ENCODE measurements at places on chromosomes 16 and 17. TPM values are rescaled to one million over a fixed set of nuclear protein-coding genes. Genes with fewer than 3 reads are reported as not detected.

Gene OMG
- total RNA-seq, result not detected

DNA sequence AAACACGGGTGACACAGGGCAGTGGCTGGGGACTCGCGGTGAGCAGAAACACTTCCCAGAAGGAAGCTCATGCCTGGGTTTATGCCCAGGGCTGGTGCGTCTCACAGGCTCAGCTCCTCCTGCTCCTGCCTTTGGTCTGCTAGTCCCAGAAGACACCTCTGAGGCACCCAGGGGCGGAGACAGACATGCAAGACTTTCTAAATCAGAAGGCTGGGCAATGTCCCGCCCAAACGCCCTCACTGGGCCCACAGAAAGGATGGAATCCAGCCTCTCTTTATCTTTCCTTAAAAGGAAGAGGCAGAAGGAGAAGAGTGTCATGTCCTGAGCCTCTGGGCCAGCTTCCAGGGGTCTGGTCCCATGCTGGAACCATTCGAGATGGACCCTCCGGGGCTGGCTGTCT is 197.7 kb upstream of the RPL38 start:
- peaks cover 39% of the 10 kb centered on the region for H3K4me1 ChIP-seq
- peaks cover 19% of the 10 kb centered on the region for H3K27me3 ChIP-seq
- DNase-seq, result no peak
- H3K27ac ChIP-seq, result peak overlapping the region; percentile 7

DNA sequence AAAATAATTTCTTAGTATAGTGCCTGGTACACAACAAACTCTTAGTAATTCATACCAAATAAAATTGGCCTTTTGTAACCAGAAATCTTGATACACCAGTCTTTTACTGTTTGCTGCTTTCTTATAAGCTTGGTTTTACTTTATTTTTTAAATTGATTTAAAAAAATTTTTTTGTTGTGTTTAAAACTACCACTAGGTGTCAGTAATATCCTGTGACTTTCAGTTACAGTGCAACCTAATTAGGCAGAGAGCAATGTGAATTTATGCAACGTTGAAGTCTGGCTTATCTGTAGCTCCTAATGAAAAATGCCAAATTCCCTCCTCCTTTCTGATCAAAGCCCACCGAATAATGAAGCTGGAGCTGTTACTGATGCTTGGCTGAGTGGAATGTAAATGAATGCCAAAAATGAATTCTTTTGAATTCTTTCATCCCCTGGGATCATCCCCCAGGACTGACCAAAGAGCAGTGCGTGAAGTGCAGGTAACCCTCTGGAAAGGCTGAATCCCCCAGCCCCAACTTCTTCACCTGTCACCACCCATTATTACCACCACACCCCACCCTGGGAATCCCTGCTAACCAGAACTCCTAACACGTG is 3.8 kb downstream of the ERCC4 start:
- DNase-seq, result no peak
- peaks cover 2% of the 10 kb centered on the region for H3K27me3 ChIP-seq
- H3K4me1 ChIP-seq, result peaks cover 13% of the 10 kb centered on the region
- H3K27ac ChIP-seq, result no peak overlapping the region

- H3K27me3 ChIP-seq, result peaks cover 2% of the 10 kb centered on the region
- no peak for DNase-seq
- no peak overlapping the region for H3K4me3 ChIP-seq
- H3K27ac ChIP-seq, result no peak overlapping the region
Observed at GRCh38 chr17:28327031-28327607, 8.1 kb downstream of the TMEM97 start.

- H3K4me1 ChIP-seq, result no peaks in the 10 kb centered on the region
- no peak overlapping the region for H3K4me3 ChIP-seq
- H3K36me3 ChIP-seq, result no peaks in the 10 kb centered on the region
- no peak overlapping the region for H3K27ac ChIP-seq
- H3K27me3 ChIP-seq, result peaks cover 9% of the 10 kb centered on the region
- DNase-seq, result no peak
Observed at GRCh38 chr16:87762071-87762571, 3.7 kb downstream of the KLHDC4 start.

Gene KCNAB3
- 12.3 TPM for total RNA-seq

Gene HYDIN
- 7.0 TPM for total RNA-seq

Gene PRSS22
- not detected for total RNA-seq

Gene HAP1
- total RNA-seq, result 0.76 TPM

DNA sequence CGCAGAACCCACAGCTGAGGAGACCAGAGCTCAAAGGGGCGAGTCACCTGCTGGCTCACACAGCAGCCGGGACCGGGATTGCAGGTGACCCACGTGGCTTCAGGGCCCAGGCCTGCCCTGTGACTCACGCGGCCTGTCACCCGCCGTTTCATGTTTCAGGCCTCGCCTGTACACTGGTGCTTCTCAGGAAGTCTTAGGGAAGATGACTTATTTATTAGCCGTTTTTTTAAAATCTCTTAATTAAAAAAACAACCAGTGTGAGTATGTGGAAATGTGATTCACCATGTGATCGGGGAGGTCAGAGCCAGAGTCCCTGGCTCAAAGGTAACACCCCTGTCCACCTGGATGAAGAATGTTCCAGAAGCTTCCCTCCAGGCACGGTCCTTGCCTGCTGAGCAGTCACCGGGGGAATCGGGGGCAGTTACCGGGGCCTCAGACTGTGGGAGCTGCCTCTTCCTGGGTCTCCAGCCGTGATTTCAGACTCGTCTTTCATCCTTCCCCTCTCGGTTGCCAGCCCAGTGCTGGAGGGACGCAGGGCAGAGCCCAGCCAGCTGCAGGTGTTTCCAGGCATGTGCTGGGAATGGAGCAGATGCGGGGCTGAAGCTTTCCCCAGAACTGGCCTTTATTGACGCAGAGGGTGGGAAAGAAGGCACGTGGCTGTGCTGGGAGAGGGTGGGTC is 49.3 kb downstream of the CMIP start:
- H3K4me3 ChIP-seq, result peak overlapping the region; percentile 10
- no peaks in the 10 kb centered on the region for H3K36me3 ChIP-seq
- H3K4me1 ChIP-seq, result peaks cover 42% of the 10 kb centered on the region
- peaks cover 8% of the 10 kb centered on the region for H3K27me3 ChIP-seq
- no peak for DNase-seq

GRCh38 chr17:59783221-59784047 is 76.0 kb downstream of the VMP1 start:
- no peaks in the 10 kb centered on the region for H3K27me3 ChIP-seq
- no peak overlapping the region for H3K4me3 ChIP-seq
- H3K4me1 ChIP-seq, result peaks cover 10% of the 10 kb centered on the region
- no peak for DNase-seq
- H3K36me3 ChIP-seq, result no peaks in the 10 kb centered on the region
- H3K27ac ChIP-seq, result no peak overlapping the region

DNA sequence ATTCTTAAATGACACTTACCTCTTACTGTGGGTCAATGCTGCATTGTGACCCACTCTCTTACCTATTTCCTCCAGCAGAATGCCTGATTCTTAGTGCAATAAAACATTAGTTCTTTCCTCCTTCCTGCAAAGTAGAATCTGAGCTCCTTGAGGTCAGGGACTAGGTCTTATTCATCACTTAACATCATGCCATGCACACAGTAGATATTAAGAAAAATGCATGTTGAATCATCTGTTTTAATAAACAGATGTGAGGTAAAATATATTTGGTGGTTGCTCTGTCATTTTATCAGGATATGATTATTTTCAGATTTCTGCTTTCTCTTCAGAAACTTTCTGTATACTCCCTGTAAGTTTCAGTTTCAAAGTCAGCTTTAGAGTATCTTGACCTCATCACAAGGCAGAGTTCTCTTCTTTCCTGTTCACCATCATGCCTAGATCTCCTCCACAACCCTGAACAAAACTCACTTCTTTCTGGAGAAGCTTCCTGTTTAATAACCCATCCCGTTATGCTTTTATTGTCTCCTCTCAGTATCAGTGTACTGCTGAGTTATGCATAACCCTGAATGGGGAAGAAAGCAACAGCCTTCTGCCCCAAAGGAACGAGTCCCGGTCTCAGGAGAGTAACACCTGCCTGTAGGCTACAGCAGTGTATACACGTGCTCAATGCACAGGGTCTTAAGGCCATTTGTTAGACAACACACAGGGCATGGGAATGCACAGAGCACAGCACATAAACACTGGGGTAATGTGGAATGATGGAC is 30.3 kb upstream of the SUPT4H1 start:
- no peak overlapping the region for H3K4me3 ChIP-seq
- DNase-seq, result no peak
- H3K4me1 ChIP-seq, result peaks cover 5% of the 10 kb centered on the region
- no peak overlapping the region for H3K27ac ChIP-seq
- H3K36me3 ChIP-seq, result no peaks in the 10 kb centered on the region

DNA sequence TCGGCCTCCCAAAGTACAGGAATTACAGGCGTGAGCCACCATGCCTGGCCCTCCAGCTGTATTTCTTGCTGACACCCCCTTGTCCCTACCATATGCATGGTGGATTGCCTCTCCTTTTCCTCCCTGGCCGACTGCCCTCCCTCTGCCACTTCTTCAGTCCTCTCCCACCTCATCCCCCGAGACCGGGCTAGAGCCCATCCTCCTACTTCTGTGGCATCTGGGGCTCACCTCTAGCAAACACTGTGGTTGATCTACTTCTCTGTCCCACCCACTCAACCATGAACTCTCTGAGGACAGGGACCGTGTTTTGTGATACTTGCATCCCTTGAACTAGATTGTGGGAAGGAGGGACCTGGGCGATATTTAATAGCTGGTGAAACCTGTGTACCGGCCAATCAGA is 7.5 kb upstream of the AXIN2 start:
- no peaks in the 10 kb centered on the region for H3K36me3 ChIP-seq
- H3K27me3 ChIP-seq, result peaks cover 2% of the 10 kb centered on the region
- peaks cover 9% of the 10 kb centered on the region for H3K4me1 ChIP-seq
- no peak overlapping the region for H3K27ac ChIP-seq
- no peak for DNase-seq
- H3K4me3 ChIP-seq, result no peak overlapping the region

DNA sequence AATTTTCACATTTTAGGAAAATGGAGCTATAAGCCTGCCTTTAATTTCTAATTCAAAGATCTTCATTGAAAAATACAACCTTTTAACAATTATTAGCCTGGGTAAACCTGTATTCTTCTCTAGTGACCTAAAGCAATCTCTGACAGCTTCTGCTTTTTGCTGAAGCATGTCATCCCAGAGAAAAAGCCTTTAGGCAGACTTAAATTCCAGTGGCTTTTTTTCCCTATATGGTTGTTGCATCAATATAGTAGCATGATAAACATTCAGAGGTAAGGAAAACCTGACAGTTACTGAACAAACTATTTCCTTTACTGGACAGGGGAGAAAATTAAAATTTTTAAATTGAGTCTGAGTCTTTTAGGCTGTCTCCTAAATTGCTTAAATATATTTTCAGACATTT is 7.8 kb upstream of the EVI2A start:
- peaks cover 5% of the 10 kb centered on the region for H3K36me3 ChIP-seq
- no peak overlapping the region for H3K4me3 ChIP-seq
- H3K27ac ChIP-seq, result no peak overlapping the region
- H3K27me3 ChIP-seq, result peaks cover 1% of the 10 kb centered on the region
- no peak for DNase-seq

DNA sequence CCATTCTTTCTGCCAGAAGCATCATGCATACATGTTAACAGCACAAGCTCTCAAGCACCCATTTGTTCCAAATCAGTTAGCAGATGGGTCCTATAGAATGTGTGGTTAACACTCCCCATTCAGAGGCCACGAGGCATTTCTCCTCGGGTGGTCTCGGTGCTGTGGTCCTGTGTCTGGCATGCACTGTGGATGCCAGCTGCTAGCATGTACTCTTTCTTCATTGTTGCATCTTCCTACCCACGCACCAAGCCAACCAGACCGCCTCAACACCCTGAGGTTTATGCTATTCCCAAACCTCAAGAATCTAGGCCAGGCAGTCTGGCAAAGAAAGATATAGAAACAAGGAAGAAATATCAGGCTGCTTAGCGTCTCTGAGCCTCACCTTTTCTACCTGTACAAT is 27.8 kb upstream of the MRTFB start:
- H3K27me3 ChIP-seq, result no peaks in the 10 kb centered on the region
- no peak overlapping the region for H3K4me3 ChIP-seq
- no peaks in the 10 kb centered on the region for H3K36me3 ChIP-seq

DNA sequence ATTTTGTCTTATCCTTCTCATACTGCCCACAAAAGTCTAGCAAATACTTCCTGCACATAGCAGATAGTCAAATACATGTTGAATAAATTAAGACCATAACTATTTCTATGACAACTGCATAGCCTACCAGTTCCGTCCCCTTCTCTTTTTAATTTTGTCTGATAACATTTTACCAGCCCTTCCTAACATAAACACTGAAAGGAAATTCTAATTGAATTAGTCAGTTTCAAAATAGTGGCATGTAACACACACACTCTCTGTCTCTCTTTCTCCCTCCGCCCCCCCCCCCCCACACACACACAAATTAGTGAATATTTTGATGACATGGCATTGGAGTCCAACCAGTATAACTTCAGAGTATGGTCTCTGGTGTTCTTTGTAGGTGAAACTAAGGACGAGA is 41.8 kb downstream of the TNRC6C start:
- no peak overlapping the region for H3K27ac ChIP-seq
- no peaks in the 10 kb centered on the region for H3K36me3 ChIP-seq
- peaks cover 23% of the 10 kb centered on the region for H3K4me1 ChIP-seq
- no peak overlapping the region for H3K4me3 ChIP-seq
- DNase-seq, result no peak
- no peaks in the 10 kb centered on the region for H3K27me3 ChIP-seq

DNA sequence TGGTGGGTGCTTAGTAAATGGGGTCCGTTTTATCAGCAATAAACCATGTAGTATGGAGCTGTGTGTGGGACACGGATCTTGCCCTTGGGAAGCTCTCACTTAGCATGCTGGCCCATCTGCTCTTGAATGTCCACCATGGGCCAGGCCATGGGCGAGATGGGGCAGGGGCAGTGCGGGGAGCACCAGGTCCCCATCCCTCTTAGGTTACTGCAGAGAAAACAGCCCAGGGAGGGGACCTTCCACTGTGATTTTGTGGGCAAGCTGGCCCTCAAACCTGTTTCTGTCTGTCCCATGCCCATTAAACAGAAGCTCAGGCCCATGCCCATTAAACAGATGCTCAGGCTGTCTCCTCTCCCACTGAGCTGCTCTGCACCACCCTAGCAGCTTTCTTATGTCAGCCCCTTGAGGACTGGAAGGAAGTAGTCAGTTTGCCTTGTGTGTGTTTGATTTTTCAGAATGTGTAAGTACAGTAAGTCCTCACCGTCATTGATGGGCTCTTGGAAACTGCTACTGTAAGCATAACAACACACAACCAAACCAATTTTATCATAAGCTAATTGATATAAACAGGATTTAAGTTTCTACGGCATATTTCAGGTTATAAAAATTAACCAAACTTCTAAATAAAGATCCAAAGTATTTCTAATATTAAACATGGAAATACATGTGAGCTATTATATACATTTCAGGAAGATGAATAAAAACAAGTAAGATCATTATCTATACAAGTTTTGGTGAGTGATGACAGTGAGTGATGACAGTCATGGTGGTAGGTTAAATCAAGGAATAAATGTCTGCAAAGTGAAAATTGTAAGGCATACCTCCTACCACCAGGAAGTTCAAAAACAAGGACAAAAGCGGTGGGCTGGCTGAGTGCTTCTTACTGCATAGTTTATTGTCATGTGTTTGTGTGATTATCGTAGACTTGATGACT is 11.5 kb downstream of the MPRIP start:
- H3K4me1 ChIP-seq, result peaks cover 72% of the 10 kb centered on the region
- H3K4me3 ChIP-seq, result peak overlapping the region; percentile 38
- H3K27ac ChIP-seq, result peak overlapping the region; percentile 48
- peak; percentile 9 for DNase-seq
- no peaks in the 10 kb centered on the region for H3K27me3 ChIP-seq
- no peaks in the 10 kb centered on the region for H3K36me3 ChIP-seq

GRCh38 chr16:20931066-20931600 is 30.6 kb downstream of the LYRM1 start:
- no peaks in the 10 kb centered on the region for H3K36me3 ChIP-seq
- no peaks in the 10 kb centered on the region for H3K4me1 ChIP-seq
- H3K27ac ChIP-seq, result no peak overlapping the region
- H3K27me3 ChIP-seq, result peaks cover 2% of the 10 kb centered on the region

Gene CALB2
- 0.39 TPM for total RNA-seq

Measured in glutamatergic neuron (in vitro differentiated cells).